ENCODE measurements at places on chromosomes 3 and 15.

GRCh38 chr15:36484038-36484778 is 95.2 kb upstream of the CDIN1 start:
- no peak for DNase-seq

DNA sequence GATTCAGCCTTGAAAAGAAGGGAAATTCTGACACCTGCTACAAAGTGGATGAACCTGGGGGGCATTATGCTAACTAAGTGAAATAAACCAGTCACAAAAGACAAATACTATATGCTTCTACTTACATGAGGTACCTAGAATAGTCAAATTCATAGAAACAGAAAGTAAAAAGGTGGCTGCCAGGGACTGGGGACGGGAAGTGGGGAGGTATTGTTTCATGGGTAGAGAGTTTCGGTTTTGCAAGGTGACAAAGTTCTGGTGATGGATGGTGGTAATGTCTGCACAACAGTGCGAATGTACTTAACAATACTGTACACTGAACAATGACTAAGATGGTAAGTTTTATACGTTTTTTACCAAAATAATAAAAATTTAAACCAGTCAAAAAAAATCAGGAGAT is 4.8 kb downstream of the IDH2 start:
- no peak for DNase-seq

GRCh38 chr15:90512276-90512675 is 17.4 kb upstream of the CRTC3 start:
- DNase-seq: no peak

GRCh38 chr15:100050877-100051786 is 290.6 kb downstream of the ADAMTS17 start:
- no peak for DNase-seq

- DNase-seq: no peak
Measured at GRCh38 chr3:66538390-66538789, 37.6 kb upstream of the LRIG1 start.

- DNase-seq: no peak
Measured at GRCh38 chr3:15171096-15171495, 35.0 kb upstream of the CAPN7 start.

GRCh38 chr3:194255252-194256039 is 95.7 kb downstream of the CPN2 start:
- DNase-seq: no peak

DNA sequence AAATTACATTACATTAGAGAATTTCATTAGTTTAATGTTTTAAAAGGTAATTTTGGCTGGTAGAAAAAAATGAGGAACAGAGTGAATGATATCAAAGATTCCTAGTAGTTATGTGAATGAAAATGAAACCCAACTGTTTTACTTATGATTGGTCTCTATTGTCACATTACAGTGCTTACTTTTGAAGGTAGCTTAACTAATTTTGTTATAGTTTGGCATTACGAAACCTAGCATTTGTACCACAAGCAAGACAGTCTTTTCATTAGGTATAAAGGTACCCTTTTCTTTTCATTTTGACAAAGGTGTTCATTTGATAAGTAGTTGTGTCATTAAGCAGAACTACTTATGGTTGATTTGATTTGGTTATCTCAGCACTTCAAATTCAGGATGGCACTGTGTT is 6.9 kb downstream of the SELENOT start:
- DNase-seq: no peak

GRCh38 chr3:57756528-57757401 is 656 bp downstream of the SLMAP start:
- no peak for DNase-seq

- no peak for DNase-seq
Measured at GRCh38 chr15:43168192-43169107, 16.8 kb upstream of the CCNDBP1 start.

GRCh38 chr3:22175947-22176346 is 424.9 kb upstream of the ZNF385D start:
- no peak for DNase-seq

DNA sequence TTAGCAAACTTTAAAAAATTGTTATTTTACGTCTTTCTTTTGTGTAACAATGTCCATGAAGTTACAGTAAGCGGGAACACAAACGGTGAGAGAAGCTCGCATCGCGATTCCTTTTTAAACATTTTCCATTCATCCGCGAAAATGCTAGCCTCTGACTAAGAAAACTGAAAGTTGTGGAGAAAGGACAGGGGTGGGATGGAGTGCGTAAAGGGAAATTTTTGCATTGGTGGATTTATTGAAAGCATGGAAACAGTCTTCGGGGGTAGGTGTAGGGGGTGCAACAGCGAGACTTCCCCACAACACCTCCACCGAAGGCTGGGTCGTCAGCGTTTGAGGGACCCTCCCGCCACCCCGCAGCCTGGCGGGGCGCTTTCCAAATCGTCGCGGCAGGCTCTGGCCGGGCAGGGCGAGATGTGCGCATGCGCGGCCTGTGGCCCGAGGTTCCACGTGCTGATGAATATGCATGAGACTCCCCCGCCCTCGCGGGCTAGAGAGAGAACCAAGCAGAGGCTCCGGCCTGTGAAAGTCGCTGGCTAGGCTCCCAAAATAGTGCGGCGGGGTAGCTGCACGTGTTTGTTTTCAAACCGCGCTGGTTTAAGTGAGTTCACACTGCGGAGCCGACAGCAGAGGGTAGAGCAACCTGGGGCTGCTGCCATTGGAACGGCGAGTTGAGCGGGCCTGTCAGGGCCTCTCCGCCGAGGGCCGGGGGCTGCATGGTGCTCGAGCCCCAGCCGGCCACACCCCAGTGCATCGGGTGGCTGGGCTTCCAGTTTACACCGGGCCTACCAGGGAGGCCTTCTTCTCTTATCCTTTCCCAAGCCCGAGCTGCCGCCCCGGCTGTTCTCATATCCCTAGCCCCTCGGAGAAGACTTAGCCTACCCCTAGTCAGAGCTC is 9.9 kb downstream of the ZIC1 start:
- DNase-seq: no peak

- no peak for DNase-seq
Measured at GRCh38 chr3:6035626-6036025, 825.3 kb upstream of the GRM7 start.

- DNase-seq: no peak
Measured at GRCh38 chr3:31240874-31241273, 291.9 kb upstream of the STT3B start.

- DNase-seq: no peak
Measured at GRCh38 chr3:151561878-151562277, 101.0 kb upstream of the IGSF10 start.

GRCh38 chr15:98996169-98996568 is 11.4 kb downstream of the PGPEP1L start:
- no peak for DNase-seq

GRCh38 chr3:47394140-47394870 is 13.5 kb downstream of the PTPN23 start:
- DNase-seq: no peak

DNA sequence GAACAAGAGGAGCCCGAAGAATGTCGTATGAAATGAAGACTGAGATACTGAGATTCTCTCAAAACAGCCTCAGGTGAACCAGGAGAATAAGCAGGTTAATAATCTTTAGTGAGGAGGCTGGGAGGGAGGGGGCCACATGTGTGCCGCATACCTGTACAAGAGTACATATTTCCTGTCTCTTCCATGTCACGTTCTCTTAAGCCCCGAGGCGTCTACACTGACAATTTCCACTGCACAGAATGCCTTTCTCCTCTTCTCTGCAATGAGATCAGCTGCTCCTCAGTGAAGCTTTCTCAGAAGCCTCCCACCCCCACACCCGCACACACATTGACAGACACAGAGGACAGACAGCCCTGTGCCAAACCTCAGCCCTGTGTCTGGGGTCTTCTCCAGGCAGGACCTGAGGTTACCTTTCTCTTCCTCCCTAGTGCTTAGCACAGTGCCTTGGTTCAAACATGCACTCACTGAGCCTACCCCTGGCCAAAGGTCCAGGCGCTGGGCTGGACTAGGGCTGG is 55.4 kb downstream of the PDZRN3 start:
- no peak for DNase-seq

DNA sequence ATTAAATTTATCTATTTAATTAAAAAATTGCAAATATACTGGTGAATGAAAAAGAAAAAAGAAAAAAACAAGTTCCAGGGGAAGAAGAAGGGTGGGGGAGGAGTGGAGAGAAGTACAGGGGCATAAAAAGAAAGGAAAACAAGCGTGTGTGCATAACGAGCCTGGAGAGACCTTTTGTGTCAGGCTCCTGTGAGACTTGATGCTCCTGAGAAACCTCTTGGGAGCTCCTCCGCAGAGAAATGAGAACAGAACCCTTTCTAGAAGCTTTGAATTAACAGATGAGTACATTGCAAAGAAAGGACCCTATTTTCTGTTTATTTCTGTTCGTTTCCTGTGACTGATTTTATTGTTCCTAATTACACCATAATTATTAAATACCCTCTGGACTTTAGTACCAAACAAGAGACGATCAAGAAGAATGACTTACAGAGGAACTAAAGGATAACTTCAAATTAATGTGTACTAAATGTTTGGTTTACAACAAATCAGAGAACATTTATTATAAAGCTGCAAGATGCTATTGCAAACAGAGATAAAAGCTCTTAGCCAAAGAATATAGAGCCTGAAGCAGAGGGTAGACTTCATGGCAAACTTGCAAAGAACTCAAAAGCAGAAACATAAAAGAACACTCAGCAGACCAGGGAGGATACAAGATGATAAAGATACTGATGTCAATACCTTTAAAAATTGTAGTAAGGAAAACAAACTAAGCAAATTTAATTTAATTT is 74.7 kb downstream of the DPPA2 start:
- DNase-seq: no peak

- peak; percentile 86 for DNase-seq
Measured at GRCh38 chr3:72058493-72059081, 273.6 kb upstream of the PROK2 start.
